Natural killer cell treated with Interleukin-12 subunit alpha and Interleukin-12 subunit beta and Interleukin-15 and Interleukin-18, amount 100 ng/mL, for 72 hours (primary cell): ENCODE measurements at places on chromosomes 1 and 21. TPM values are rescaled to one million over a fixed set of nuclear protein-coding genes. Genes with fewer than 3 reads are reported as not detected.

Gene WLS
- total RNA-seq: not detected

- H3K4me1 ChIP-seq: peaks cover 18% of the 10 kb centered on the region
- H3K27me3 ChIP-seq: no peaks in the 10 kb centered on the region
- peak overlapping the region; percentile 87 for H3K27ac ChIP-seq
- no peak for DNase-seq
Observed at GRCh38 chr1:37890378-37891014, 31.1 kb upstream of the MTF1 start.

Gene MATN1
- total RNA-seq: 1.1 TPM

Gene CFHR1
- not detected for total RNA-seq

Gene SPRR2F
- not detected for total RNA-seq

Gene LCE1B
- not detected for total RNA-seq

DNA sequence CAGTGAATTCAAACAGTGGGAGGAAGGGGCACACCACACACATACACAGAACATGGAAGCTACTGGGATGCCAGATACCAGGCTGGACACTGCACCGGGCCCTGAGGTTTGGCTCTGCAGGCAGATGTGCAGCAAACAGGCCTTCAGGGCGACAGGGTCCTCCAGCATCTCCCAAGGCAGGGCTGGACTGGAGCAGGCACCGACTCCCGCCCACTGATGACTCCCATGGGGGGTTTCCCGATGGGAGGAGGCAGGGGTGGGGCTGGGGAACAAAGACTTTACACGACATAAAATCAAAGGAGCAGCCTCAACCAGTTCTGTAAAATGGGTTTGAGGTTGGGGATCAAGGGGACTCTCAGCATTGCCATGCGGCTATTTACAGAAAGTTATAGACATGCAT is 118.1 kb downstream of the SYT2 start:
- no peaks in the 10 kb centered on the region for H3K36me3 ChIP-seq
- H3K4me1 ChIP-seq: peaks cover 9% of the 10 kb centered on the region
- no peak for DNase-seq
- H3K27me3 ChIP-seq: no peaks in the 10 kb centered on the region
- no peak overlapping the region for H3K27ac ChIP-seq
- H3K4me3 ChIP-seq: no peak overlapping the region

GRCh38 chr1:33370301-33370700 is 49.4 kb upstream of the A3GALT2 start:
- H3K4me3 ChIP-seq: no peak overlapping the region
- H3K27ac ChIP-seq: no peak overlapping the region
- peaks cover 11% of the 10 kb centered on the region for H3K27me3 ChIP-seq
- no peaks in the 10 kb centered on the region for H3K4me1 ChIP-seq
- H3K36me3 ChIP-seq: no peaks in the 10 kb centered on the region

DNA sequence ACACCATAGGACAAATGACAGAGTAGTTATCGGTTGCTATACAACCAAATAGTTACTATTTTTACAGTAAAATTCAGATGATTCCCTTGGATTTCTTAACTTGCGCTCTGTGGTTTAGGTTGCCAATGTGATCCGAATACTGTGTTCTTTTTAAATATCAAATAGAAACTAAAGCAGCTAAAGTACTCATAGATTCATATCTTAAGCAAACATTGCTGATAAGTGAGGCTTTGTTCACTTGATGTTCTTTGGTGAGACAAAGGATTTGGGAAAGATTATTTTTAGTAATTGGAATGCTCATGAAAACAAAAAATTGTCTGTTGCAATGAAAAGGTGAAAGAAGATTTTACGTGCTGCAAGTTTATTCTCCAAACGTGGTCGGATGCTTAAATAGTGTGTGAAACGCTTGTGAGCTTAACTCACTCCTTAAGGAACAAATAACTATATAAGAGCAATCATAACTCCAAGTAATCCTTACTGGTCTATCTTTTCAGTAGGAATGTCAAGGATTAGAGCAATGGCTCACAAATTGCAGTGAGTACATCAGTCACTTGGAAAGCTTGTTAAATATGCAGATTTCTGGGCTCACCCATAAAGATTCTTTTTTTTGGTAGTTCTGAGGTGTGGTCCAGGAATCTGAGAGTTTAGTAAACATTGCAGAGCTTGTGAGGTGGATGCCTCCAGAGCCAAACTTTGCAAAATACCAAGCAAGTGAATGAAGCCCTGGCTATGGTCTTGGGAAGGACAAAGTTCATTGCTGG is 31.8 kb upstream of the PDC start:
- no peaks in the 10 kb centered on the region for H3K27me3 ChIP-seq
- no peak overlapping the region for H3K27ac ChIP-seq
- no peaks in the 10 kb centered on the region for H3K4me1 ChIP-seq
- H3K4me3 ChIP-seq: no peak overlapping the region

GRCh38 chr1:47887475-47888293 is 109.5 kb downstream of the TRABD2B start:
- DNase-seq: no peak
- no peaks in the 10 kb centered on the region for H3K4me1 ChIP-seq
- no peak overlapping the region for H3K27ac ChIP-seq
- no peak overlapping the region for H3K4me3 ChIP-seq
- H3K36me3 ChIP-seq: no peaks in the 10 kb centered on the region

Gene MYOG
- total RNA-seq: not detected

DNA sequence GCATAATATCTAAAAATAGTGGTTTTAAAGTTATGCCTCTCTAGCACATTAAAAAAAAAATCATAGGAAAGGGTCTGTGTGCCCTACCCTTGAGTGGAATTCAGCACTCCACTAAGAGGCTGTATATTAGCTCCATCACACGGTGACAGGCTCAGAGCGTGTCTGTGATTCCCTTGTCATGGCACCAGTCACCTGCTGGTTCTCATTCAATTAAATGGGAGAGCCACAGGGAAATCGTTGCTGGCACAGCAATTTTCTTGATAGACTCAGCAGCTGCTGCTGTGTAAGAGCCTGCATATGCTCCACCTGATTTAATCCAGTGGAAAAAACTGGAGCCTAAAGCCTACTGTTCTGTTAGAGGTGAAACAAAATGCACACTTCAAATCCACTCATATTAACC is 9.5 kb downstream of the ATP6V1G3 start:
- no peak overlapping the region for H3K4me3 ChIP-seq
- H3K27ac ChIP-seq: no peak overlapping the region
- peaks cover 19% of the 10 kb centered on the region for H3K4me1 ChIP-seq
- no peak for DNase-seq

Gene CRYBG2
- 0.95 TPM for total RNA-seq

Gene S100A7A
- not detected for total RNA-seq

GRCh38 chr1:23403038-23403336 is 21.6 kb downstream of the TCEA3 start:
- H3K27me3 ChIP-seq: no peaks in the 10 kb centered on the region
- DNase-seq: no peak
- no peak overlapping the region for H3K4me3 ChIP-seq
- H3K36me3 ChIP-seq: no peaks in the 10 kb centered on the region
- H3K4me1 ChIP-seq: peaks cover 8% of the 10 kb centered on the region

DNA sequence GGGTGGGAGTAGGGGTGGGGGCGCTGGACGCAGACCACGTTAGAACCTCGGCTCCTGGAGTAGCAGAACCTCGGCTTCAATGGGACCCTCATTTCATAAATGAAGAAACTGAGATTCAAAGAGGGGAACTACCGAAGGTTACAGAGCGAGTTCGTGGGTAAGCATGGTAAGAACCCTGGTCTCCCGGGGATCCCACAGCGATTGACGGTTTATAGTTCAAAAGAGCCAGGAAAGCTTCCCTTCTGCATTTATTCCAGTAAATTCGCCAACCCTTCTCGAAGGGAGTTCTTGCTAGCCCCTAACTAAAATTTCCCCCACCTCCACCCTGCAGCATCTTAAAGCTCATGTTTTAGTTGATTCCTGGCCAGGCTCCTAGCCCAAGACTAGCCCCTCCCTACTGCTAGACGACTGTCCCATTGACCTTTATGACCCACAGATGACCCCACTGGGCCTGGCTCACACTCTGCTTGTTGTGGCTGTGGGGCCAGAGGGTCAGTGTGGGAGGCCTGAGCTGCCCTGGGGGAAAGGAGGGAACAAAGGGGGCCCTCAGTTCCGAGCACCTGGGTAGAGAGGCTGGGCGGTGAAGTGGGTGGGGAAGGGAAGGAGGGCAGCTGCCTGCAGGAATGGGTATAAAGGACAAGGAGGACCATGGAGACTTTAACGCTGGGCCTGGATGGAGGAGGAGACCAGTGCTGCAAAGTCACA is 558 bp upstream of the KIF21B start:
- peak overlapping the region; percentile 42 for H3K4me3 ChIP-seq
- H3K27ac ChIP-seq: no peak overlapping the region
- DNase-seq: no peak
- no peaks in the 10 kb centered on the region for H3K27me3 ChIP-seq
- H3K36me3 ChIP-seq: no peaks in the 10 kb centered on the region

DNA sequence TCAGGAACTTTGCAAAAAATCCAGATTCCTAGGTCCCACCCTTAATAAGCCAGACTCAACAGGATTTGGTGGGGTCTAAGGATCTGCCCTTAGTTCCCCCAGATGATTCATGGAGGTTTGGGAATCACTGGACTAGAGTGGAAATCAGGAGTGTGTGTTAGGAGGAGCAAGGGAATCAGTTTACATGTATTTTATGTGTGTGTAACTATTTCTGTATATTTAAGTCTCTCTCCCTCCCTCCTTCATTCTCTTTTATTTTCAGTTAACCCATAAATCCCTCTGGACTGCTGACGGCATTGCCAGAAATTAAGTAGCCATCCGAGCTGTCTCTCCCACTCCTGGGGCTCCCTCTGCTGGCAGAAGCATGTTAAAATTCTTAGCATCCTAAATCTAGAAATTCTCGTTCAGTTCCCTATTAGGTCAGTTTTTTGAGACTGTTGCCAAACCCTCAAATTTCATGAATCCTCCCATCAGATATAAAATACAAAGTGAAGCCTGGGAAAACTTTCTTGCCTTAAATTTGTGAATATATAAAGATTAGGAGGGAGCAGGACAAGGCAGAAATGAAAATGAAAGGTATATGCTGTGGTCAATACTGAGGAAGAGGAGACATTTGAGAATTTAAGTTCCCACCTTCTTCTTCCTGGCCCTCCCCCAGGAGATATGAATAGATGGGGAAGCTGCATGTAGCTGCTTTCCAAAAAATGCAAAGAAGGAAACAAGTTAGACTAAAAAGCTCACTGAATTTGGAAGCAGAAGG is 11.7 kb upstream of the HSD11B1 start:
- no peak overlapping the region for H3K4me3 ChIP-seq
- no peaks in the 10 kb centered on the region for H3K27me3 ChIP-seq
- no peak overlapping the region for H3K27ac ChIP-seq
- DNase-seq: peak; percentile 79

Gene SDF4
- 251 TPM for total RNA-seq

DNA sequence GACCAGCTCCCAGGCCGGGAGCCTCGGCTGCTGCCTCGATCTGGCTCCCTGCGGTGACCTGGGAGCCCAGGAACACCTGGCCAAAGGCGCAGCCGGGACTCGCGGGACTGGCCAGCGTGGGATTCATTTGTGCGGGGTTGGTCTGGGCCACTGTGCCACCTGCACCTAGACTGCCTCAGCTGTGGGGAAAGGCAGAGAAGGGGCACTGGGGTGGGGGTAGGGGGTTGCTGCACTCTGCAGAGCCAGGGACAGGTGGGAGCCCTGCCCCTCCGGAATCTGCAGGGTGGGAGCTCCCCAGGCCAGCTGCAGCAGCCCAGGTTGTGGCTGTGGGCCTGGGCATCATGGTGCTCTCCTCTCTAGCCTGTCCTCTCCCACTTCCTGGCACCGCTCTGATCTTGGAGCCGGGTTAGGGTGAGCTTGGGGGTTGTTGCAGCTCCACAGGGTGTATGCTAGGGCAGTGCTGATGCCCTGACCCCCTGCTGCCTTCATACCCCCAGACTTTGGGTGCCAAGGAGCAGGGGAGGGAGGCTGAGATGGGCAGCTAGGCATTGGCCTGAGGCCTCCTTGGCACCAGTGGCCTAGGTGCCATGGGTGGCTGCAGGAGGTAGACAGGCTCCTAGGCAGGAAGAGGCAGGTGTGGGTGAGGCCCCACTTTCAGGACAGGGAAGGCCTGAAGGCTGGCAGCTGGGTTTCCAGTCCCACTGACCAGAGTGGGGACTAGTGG is 57.5 kb upstream of the ETV3 start:
- no peak overlapping the region for H3K4me3 ChIP-seq
- peaks cover 6% of the 10 kb centered on the region for H3K4me1 ChIP-seq
- no peak for DNase-seq
- H3K27ac ChIP-seq: no peak overlapping the region
- peaks cover 33% of the 10 kb centered on the region for H3K27me3 ChIP-seq

Gene CD5L
- not detected for total RNA-seq

Gene LPAR3
- total RNA-seq: 1.4 TPM

DNA sequence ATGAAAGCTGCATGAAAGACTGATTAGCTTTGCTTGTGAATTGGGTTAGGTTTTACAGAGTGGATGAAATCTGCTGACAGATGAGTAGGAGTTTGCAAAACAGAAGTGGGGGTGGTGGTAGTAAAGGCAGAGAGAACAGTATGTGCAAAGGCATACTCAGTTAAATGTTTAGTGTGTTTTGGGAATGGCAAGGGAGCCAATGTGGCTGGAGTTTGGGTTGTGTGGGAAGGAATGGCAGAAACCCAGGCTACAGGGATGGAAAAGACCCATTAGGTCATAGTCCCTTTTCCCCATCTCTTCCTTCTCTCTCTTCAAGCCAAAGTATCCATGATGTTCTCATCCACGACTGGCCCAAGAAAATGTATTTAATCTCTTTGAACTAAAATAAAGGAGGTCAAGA is 362.2 kb upstream of the LYPLAL1 start:
- H3K27ac ChIP-seq: no peak overlapping the region
- H3K36me3 ChIP-seq: peaks cover 5% of the 10 kb centered on the region
- H3K4me1 ChIP-seq: no peaks in the 10 kb centered on the region
- H3K27me3 ChIP-seq: no peaks in the 10 kb centered on the region

Gene SV2A
- 7.4 TPM for total RNA-seq

- peak overlapping the region; percentile 71 for H3K27ac ChIP-seq
- peaks cover 25% of the 10 kb centered on the region for H3K4me1 ChIP-seq
- no peaks in the 10 kb centered on the region for H3K36me3 ChIP-seq
- no peak for DNase-seq
- H3K27me3 ChIP-seq: peaks cover 18% of the 10 kb centered on the region
Observed at GRCh38 chr1:145871994-145872924, 13.4 kb upstream of the PIAS3 start.

GRCh38 chr1:92792340-92792782 is 7.5 kb upstream of the EVI5 start:
- H3K27me3 ChIP-seq: peaks cover 62% of the 10 kb centered on the region
- no peak for DNase-seq
- H3K27ac ChIP-seq: no peak overlapping the region
- no peaks in the 10 kb centered on the region for H3K36me3 ChIP-seq

GRCh38 chr1:62438163-62438562 is 1.3 kb downstream of the USP1 start:
- no peaks in the 10 kb centered on the region for H3K27me3 ChIP-seq
- H3K36me3 ChIP-seq: peaks cover 28% of the 10 kb centered on the region
- DNase-seq: no peak
- H3K27ac ChIP-seq: peak overlapping the region; percentile 99
- peak overlapping the region; percentile 89 for H3K4me3 ChIP-seq

GRCh38 chr1:1894354-1895059 is 3.6 kb upstream of the GNB1 start:
- no peaks in the 10 kb centered on the region for H3K36me3 ChIP-seq
- H3K27ac ChIP-seq: peak overlapping the region; percentile 39
- no peak for DNase-seq
- H3K27me3 ChIP-seq: peaks cover 2% of the 10 kb centered on the region
- H3K4me1 ChIP-seq: peaks cover 20% of the 10 kb centered on the region
- no peak overlapping the region for H3K4me3 ChIP-seq

Gene FBLIM1
- not detected for total RNA-seq
